ENCODE measurements at places on chromosomes 2 and 18.

DNA sequence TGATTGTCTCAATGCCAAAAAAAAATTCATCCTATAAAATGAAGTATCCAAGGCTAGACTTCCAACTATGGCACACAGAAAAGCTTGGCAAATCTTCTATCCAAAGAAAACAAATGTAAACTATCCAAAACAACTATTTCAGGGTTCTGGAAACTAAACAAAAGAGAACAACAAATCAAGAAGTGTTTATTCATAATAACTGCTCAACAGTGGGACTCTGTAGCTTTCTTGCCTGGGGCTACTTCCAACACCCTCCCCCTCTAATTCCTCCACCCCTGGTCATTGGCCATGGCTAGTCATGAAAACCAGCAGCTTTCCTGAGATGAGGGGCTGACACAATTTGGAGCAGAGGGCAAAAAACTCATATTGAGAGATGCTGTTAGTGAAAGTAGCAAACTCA is 107.0 kb downstream of the EXOC6B start:
- DNase-seq: no peak

GRCh38 chr2:127051116-127052056 is 55.6 kb downstream of the BIN1 start:
- DNase-seq: no peak

DNA sequence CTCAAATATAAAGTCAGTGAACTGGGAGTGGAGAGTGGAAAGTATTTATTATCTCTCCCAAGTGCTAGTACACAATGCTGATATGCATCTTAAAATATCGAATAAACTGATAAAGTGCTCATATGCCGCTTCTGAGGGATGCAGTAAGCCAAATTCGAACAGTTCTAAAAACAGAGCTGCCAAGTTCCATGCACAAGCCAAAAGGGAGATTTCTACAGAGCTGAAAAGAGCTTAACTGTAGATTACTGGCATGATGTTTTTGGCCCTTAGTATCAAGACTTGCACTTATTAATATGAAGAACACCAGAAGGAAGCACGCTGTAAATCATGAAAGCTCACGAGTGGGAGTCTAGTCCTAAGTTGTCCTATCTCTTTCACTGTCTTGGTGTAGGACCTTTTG is 7.9 kb downstream of the TMEFF2 start:
- DNase-seq: no peak

- DNase-seq: no peak
Observed at GRCh38 chr2:10264506-10265328, 38.0 kb upstream of the HPCAL1 start.

DNA sequence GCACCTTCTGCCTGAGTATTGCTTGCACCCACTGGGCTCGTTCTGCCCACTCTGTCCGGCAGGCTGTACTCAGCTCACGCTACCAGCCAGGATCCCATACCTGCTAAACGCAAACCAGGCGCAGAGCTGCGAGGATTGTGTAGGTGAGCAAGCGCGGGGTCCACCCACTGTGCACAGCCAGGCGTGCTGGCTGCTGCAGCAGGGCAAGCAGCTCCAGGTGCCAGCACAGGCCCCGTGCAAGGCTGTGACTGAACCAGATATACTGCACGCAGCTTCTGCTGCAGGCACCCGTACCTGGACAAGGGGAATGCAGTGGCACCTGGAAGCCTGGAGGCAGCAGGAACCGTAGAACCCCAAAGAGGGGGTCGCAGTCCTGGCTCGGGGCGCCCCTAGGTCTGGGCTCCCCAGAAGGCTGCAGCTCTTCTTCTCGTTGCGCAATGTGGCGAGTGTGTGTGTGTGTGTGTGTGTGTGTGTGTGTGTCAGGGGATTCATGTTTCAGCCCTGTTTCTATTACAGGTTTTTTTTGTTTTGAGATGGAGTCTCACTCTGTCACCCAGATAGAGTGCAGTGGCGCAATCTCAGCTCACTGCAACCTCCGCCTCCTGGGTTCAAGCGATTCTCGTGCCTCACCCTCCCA is 46.1 kb upstream of the RAB1A start:
- DNase-seq: no peak

DNA sequence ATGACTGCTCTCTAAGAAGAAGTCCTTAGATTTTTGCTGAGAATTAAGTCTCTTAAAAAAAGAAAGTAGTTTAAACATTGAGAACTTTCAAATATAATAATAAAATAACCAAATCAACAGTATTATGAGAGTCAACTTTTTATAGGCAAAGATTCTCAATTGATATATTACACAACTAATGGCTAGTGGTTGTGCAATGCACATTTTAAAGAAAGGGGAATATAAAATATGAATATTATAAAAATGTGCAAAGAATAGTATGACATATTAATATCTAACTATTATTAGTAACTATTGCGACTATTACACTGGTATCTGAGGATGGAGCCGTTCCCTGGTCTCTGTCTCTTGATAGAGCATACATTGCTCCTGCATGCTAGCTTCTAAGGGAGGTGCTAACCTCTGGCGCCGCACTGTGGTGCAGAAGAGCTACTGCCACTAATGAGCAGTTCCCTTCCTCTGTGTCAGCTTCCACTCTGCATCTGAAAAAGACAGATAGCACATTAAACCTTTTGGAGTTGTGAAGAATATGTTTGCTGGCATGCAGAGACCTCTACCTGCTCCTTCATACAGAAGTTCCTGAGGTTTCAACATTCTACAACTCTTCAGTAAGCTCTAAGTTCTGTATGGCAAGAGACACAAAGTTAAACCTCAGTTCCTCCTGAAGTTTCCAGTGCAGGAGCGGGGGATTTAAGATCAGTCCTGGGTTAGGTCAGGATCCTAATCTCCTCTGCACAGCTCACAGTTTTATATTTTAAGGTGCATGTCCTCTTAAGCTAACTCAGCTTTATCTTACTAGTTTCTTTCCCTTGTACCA is 3.5 kb upstream of the SLC9A2 start:
- no peak for DNase-seq

DNA sequence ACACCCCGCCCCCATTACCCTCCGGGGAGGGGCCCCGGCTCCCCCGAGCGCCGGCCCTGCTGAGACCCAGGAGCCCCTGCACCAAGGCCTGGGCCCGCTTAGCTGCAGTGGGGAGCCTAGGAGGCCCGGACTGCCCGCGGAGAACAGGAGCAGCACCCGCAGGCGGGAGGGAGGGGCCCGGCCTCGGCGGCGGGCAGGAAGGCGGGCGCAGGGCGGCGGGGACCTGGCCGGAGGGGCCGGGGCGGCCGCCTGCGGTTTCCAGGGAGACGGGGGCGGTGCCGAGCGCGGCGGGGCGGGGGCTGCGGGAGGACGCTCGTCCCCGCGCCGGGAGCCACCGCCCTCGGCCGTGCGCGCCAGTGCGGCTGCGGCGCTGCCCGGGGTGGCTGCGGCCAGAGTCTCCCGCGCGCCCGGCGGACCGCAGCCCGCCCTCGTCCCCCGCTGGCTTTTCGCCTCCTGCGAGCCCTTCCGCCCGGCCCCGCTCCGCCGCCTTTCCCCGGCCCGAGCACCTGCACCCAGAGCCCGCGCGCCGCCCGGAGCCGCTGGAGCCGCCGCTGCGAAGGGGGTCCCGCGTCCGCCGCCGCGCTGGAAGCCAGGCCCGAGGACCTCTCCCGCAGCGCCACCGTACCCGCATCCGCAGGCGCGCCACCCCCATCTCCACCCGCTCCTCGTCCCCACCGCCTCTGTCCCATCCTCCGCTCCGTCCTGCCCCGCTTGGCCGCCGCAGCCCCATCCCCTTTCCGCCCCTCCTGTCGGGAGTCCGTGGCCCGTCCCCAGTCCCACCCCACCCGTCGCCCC is 17.2 kb downstream of the GPC1 start:
- DNase-seq: no peak

DNA sequence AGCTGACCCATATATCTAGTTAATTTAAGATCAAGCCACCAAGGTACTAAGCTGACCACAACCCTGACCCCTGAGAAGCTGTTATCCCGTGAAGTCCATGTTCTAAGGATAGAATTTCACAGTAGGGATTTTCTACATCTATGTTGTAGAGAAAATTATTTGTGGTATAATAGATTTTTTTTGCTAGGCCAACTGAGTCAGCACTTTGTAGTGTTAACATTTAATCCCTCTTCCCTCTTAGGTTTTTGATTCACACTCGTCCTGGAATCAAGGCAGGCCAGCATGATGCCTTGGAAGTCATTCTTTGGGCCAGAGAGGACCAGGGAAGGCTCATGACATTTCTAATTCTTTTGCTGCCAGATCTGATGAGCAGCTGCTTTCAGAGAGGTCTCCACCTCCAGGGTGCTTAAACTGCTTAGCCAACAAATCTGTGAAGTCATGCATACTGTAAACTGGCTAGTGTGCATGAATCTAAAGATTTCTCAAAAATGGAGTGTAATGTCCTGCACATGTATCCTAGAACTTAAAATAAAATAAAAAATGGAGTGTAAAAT is 102.5 kb downstream of the RBM43 start:
- DNase-seq: no peak

DNA sequence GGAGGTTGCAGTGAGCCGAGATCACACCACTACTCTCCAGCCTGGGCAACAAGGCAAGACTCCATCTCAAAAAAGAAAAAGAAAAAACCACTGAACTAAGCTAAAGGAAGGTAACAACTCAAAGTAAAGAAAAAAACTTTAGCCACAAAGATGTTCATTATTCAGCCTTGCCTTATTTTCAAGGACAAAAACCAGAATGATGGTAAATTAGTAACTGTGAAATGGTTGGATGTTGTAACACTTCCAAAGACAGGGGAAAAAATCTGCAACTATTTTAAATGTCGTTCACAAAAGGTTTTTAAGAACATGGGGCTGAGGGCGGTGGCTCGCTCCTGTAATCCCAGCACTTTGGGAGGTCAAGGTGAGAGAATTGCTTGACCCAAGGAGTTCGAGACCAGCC is 10.1 kb downstream of the ADAM17 start:
- DNase-seq: no peak

DNA sequence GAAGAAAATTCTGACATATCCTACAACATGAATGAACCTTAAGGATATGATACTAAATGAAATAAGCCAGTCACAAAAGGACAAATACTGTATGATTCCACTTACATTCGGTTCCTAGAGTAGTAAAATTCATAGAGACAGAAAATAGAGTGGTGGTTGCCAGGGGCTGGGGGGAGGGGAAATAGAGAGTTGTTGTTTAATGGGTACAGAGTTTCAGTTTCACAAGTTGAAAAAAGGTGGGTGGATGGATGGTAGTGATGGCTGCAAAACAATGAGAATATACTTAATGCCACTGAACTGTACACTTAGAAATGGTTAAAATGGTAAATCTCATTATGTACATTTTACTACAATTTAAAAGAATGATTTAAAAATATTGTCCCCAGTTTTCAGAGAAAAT is 53.3 kb upstream of the NFU1 start:
- no peak for DNase-seq

- no peak for DNase-seq
Observed at GRCh38 chr2:142041105-142041504, 89.7 kb downstream of the LRP1B start.

DNA sequence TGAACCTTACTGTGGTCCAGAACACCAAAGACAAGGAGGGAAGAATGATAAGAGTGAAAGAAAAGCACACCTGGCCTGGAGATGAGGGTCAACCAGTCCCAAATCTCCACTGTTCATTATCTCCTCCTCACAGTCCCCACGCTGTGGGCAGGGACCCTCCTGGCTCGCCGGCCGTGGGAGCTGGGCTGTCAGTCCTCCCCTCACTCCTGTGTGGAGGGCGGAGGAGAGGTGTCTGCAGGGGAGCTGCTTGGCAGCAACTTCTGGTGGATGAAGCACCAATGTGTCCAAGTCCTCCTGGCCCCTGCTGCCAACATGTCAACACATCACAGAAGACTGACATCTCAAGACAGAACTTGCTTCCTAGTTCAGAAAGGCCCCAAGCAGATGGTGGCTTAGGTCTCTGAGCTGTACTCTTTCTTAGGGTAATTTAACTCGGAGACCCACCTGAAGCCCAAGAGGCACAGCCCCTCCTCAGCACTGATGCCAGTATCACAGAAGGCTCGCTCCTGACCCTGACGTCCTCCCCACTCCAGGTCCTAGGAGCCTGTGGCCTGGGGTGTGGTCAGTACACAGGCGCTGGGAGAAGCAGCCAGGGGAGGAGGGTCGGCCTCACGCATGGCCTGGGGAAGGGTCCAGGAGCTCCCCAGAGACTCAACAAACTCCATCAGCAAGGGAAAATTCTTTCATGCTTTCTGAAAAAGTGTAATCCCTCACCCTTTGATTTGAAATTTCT is 54.5 kb downstream of the PARD6G start:
- DNase-seq: no peak

DNA sequence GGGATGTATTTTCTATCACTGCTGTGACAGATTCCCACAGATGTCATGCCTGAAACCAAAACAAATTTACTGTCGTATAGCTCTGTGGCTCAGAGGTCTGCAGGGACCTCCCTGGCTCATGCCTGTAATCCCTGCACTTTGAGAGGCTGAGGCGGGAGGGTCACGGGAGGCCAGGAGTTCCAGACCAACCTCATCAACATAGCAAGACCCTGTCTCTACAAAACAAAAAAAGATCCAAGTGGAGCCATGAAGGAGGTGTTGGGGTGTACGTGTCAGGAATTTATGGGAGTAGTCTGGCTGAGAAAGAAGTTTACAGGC is 51.0 kb upstream of the FAHD2A start:
- no peak for DNase-seq

DNA sequence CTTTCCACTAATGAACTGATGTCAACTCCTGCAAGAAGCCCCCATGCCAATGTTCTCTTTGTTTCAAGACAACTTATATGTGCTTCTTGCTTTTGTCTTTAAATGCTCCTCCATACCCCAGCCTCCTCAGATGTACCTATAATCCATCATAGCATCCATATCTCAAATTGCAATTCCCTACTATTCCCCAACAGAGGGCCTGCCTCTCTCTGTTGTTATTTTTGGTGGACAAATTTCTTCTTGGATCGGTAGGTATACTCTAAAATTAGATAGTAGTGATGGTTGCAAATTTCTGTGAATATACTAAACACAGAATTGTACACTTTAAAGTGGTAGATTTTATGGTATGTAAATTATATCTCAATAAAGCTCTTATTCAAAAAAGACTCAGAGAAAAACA is 820.1 kb downstream of the METTL4 start:
- DNase-seq: no peak

- DNase-seq: no peak
Observed at GRCh38 chr2:216690853-216691741, 4.3 kb downstream of the IGFBP5 start.

GRCh38 chr2:203859030-203859789 is 8.4 kb upstream of the CTLA4 start:
- DNase-seq: no peak

DNA sequence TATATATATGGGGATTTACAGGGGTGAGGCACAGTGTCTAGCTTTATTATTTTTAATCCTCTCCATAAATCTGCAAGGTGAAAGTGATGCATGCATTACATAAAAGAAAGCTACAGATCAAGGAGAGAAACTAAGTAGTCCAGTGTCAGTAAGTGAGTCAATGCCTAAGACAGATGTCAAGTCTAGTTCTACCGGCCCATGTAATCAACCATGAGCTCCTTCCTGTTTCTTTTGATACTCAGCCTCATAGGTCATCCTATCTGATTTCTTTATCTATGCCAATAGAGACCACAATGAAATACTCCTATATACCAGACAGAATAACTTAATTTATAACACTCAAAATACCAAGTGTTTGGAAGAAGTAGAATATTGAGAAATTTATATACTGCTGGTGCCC is 20.2 kb upstream of the GYPC start:
- no peak for DNase-seq

GRCh38 chr2:132538331-132538855 is 121.8 kb downstream of the GPR39 start:
- DNase-seq: no peak
